T-helper 1 cell treated with Interleukin-12 subunit alpha and Interleukin-12 subunit beta and Interleukin-4 antibody, amounts not matched to agents 30 ng/mL and 1 ng/mL, for 36 hours (primary cell): ENCODE measurements at places on chromosomes 7 and 10. TPM values are rescaled to one million over a fixed set of nuclear protein-coding genes. Genes with fewer than 3 reads are reported as not detected.

The AS3MT gene
- 0.12 TPM in 1 of 2 replicates, not detected in the other for total RNA-seq

The HOXA6 gene
- total RNA-seq, result not detected in 2 replicates

The SMKR1 gene
- 1.1 and 1.7 TPM in 2 replicates for total RNA-seq

The ADAM12 gene
- total RNA-seq, result 0.07 and 0.17 TPM in 2 replicates

The SLC26A3 gene
- total RNA-seq, result not detected in 2 replicates
